ENCODE measurements at places on chromosomes 12 and 14. TPM values are rescaled to one million over a fixed set of nuclear protein-coding genes. Genes with fewer than 3 reads are reported as not detected.

DNA sequence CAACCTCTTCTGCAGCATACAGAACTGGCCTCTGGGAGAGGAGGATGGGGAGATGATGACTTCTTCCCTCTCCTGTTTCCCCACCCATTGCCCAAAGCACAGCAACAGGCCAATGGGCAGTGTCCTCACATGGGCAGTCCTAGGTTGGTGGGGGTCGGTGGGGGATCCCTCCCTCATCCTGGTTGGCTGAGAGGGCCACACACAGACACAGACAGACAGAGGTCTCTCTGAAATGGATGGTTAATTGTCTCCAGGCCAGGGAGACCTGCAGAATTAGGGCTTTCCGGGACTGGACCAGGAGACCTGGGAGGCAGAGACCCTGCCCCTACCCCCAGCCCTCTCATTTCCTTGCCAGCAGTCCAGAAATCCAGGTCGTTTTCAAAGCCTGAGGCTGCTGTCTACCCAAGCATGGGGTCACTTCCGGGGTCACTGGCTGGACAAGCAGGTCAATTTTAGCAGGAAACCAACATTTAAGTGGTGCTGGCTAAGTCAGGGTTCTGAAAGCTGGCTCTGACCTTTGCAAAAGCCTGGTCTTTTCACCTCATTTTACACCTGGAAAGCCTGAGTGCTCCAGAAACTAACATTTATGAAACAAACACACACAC, 48.6 kb upstream of the TBX3 start:
- DNase-seq = no peak

DNA sequence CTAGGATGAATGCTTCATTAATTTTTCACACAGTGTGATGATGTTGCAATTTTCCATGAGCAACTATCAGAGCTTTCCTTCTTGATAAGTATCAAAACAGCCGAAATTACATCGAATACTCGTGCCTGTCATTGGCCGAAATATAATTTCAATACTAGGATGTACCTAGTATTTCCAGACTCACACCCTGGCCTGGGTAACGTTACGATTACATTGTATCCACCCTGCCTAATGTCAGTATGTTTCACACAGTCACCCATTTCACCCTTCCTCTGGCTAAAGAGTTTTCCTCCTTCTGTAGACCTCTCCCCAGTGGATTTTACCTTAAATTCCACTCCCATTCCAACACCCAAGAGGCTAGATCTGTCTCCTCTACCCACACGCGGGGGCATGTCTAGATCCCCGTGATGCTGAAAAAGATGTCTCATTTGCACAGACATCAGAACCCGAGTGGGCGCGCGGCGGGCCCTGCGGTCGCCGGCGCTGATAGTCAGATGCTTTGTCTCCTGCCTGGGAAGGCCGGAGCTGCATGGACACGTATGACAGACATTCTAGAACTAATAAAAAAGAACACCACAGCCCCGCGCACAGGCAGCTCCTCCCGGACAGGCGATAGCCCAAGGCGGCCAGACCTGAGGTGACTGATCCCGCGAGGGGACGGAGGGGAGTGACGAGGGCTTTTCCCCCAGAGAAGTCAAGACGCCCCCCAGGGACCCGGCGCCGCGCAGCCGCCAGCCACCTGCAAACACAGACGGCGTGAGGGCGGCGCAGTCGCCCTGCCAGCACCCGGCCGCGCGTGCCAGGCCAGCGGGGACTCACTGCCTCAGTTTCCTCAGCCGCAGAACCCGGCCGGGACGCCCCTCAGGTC, 723 bp downstream of the KIF21A start:
- DNase-seq = peak; percentile 45

GRCh38 chr12:1171657-1172408, 180.8 kb downstream of the ERC1 start:
- no peak for DNase-seq

DNA sequence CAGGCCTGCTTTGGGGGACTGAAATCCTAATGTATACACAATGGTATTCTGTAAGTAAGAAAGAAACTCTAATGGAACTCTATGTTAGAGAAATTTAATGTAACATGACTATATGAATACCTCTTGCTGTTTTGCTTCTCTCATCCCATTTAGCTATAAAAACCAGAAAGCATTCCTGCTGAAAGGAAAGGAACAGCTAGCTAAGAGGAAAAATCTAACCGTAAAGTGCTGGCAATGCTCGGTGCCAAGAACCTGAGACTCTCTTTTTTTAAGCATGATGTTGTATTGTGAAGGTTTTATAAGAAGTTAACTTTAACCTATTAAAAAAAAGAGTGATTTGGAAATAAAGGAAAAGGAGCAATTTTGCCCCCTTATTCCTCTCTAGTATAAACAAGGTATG, 75.6 kb upstream of the DACT1 start:
- DNase-seq = no peak

DNA sequence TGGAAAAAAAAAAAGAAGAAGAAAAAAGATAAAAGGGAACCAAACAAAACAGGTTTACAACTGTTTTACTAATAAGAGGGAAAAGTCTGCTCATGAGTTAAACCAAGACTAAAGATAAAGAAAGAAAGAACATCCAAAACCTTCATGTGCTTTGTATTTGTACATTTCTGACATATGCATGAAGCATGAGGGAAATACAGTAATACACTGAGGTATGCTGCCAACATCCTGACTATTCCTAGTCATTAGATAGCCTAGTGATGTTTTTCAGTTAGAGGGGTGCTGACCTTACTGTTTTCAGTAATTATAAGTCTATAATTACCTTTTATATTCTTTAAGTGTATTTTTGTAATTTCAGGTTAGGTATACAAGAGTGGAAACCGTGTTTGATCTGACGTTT, 793.3 kb downstream of the DIO2 start:
- DNase-seq = no peak

- no peak for DNase-seq
Observed at GRCh38 chr12:33529031-33529430, 89.4 kb upstream of the SYT10 start.

DNA sequence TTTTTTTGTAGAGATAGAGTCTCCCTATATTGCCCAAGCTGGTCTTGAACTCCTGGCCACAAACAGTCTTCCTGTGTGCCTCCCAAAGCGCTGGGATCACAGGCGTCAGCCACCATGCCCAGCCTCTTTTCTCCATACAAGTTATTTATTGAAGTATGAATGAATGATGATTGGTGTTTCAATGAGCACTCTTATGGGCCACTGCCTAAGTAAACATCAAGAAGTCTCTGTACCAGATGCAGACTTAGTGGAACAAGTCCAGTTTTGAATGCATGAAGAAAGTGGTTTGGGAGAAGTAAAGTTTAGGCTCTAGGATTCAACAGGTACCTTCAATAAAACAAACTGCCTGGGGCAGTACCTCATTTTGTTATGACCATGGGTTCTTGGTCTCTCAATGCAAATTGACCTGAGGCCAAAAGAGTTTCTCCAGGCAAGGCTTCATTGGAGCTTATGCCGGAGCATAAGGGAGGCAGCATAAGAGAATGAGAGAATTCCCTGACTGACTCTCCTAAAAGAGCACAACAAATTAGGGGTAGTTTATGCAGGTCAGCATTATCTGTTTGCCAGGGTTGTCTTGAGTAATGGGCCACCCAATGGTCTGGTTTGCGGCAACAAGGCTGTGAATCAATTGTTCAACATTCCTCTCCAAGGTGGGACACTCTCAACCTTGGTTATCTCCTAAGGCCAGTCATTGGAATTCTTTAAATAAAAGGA, 1.1 kb upstream of the GMFB start:
- no peak for DNase-seq

DNA sequence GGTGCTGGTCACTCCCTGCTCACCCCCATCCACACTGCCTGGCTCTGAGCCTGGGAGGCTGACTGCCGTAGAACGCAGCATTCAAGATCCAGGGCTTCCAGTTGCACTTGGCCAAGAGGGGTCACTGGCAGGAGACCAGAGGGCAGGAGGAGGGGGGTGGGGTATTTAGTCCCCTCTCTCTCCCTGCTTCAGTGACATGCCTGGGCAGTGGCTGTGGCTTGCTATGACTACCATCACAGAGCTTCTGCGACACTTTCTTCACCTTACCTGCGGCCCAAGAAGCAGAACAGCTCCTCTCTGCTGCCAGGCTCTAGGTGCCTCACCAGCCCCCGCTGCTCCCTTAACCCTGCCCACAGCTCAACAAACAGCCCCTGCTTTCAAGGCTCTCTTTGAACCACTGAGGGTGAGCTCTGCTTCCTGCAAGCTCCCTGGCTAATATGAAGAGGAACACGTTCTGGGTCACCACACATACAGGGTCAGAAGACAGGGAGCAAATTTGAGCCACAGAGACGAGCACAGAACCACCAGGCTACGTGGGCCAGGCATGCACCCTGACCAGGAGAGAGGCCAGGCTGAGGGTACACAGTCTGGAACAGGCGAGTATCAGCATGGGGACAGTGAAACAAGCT, 55.7 kb downstream of the ITPK1 start:
- DNase-seq = no peak

- no peak for DNase-seq
Observed at GRCh38 chr14:56811593-56812363, 1.5 kb upstream of the OTX2 start.

DNA sequence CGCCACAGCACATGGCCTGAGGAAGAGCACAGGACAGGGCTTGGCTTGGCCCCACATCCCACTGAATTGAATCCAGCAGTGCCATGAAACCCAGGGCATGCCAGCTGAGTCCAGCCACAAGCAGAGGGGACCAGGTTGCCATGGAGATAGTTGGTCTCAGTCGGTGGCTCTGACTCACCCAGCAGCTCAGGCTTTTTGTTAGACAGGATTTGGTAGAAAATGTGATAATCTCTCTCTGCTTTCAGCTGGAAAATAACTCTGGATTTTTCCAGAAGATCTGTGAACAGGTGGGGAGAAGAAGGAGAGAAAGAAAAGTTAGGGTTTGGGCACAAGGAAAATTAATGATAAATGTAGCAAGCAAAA, 4.8 kb downstream of the MYH7 start:
- no peak for DNase-seq

- DNase-seq = no peak
Observed at GRCh38 chr12:132168311-132169031, 24.2 kb downstream of the NOC4L start.

GRCh38 chr12:57258977-57259970, 8.3 kb upstream of the STAC3 start:
- DNase-seq = no peak

- DNase-seq = no peak
Observed at GRCh38 chr12:75444429-75445136, 36.0 kb upstream of the GLIPR1 start.

- DNase-seq = no peak
Observed at GRCh38 chr14:22159957-22160356, 429.1 kb downstream of the DAD1 start.

DNA sequence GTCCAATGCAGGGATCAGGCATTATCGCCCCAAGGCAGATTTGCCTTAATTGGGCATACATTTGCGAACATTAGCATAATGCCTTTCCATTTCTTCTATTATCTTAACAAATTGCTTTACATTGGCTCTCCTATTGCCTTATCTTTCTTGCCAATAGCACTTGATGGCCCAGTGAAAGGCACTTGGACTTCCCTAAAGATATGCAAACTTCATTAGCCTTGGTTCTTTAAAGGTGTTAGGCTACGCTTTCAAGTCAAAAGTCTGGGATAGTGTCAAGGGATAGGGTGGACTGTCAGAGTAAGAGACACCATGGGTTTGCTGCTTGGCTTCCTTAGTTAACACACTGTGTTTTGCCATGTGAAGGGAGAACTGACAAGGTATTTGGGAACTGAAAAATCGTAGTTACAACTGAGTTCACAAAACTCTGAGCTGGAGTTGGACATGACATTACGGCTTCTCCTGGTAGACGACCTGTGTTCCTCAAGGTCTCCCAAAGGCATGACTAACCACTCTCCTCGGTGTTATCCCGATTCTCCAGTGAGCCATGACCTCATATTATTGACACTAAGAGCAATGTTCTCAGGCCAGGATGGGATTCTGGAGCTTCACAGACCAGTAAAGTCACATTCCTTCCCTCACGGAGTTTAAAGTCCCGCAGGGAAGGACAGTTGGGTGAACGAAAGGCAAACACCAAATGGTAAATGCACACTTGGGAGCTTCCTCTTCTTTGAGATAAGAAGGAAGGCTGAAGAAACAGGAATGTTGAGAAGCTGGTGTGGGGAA, 65.2 kb downstream of the TBC1D30 start:
- no peak for DNase-seq

- no peak for DNase-seq
Observed at GRCh38 chr14:104866451-104867370, 1.6 kb downstream of the CEP170B start.

- no peak for DNase-seq
Observed at GRCh38 chr12:132517740-132518100, 27.8 kb downstream of the FBRSL1 start.

DNA sequence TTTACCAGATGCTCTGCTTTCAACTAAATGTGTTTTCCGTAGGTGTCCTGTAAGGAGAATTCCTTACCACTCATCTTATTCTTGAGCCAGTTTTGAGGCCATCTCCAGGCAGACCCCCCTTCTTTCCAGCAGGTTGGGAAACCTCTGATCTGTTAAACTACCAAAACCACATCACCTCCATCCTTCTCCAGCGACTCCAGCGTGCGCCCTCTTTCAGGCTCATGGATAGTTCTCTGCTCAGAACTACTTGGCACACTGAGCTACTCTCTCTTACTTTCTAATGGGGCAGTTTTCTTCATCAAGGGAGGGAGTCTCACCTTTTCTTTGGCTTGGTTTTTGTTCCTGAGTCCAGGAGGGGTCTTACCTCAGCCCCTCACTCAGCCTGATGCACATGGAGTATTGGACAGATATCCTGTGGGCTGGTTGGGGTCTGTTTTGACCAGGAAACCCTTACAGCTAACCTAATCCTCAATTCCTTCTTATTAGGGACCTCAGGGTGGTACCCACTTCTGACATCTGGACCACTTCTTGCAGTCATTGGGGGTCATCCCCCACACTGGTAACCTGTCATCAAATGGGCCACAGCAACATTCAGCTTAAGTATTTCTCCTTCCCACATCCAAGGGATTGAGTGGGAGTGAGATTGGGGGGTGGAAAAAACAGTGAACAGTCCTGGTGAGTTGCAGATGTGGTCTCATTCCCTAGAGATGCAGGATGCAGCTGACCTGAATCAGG, 5.2 kb downstream of the DHRS2 start:
- DNase-seq = no peak

SRRM4 gene
- polyA plus RNA-seq = not detected

ALX1 gene
- polyA plus RNA-seq = not detected

KERA gene
- polyA plus RNA-seq = not detected

REP15 gene
- 0.58 TPM for polyA plus RNA-seq

KRT83 gene
- not detected for polyA plus RNA-seq

PLBD1 gene
- 1.4 TPM for polyA plus RNA-seq

STON2 gene
- polyA plus RNA-seq = 1.9 TPM

All from liver (tissue), 10 donors.